ENCODE measurements at places on chromosomes 1 and 21.

- no peak for DNase-seq
Measured at GRCh38 chr1:80472145-80472544, 1328.6 kb upstream of the ADGRL2 start.

DNA sequence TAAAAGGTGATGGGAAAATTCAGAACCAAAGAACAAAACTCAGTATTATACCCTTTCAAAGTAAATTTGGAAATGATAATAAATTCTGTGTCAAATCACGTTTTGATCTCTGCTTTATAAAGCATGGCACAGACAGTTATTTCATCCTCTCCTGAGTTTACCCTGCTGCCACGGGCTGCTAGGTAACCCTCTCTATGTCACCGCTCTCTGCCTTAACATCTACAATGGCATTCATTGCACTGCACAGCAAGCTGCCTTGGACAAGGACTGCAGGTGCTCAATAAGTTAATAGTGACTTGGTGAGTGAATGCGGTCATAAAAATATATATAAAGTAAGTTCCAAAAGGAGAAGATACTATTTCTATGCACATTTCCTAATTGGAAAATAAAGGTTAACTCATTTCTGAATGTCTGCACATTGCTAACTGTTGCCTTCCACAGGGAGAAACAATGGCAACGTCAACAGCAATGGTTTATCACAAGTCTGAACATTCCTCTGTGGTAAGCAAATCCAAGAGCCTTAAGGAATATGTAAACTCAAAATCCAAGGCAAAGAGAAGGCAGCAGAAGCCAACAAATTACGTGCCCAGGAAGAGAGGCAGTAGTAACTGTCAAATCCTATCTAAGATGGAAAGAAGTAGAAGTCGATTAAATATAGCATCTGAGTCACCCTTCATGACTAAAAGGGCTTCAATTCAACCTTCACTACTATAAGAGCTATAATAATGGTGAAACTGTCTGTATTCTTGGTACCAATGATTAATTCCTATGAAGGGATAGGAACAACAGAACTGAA is 19.4 kb downstream of the FYB2 start:
- peak; percentile 73 for DNase-seq

GRCh38 chr1:98327220-98327861 is 334.2 kb upstream of the SNX7 start:
- peak; percentile 87 for DNase-seq

DNA sequence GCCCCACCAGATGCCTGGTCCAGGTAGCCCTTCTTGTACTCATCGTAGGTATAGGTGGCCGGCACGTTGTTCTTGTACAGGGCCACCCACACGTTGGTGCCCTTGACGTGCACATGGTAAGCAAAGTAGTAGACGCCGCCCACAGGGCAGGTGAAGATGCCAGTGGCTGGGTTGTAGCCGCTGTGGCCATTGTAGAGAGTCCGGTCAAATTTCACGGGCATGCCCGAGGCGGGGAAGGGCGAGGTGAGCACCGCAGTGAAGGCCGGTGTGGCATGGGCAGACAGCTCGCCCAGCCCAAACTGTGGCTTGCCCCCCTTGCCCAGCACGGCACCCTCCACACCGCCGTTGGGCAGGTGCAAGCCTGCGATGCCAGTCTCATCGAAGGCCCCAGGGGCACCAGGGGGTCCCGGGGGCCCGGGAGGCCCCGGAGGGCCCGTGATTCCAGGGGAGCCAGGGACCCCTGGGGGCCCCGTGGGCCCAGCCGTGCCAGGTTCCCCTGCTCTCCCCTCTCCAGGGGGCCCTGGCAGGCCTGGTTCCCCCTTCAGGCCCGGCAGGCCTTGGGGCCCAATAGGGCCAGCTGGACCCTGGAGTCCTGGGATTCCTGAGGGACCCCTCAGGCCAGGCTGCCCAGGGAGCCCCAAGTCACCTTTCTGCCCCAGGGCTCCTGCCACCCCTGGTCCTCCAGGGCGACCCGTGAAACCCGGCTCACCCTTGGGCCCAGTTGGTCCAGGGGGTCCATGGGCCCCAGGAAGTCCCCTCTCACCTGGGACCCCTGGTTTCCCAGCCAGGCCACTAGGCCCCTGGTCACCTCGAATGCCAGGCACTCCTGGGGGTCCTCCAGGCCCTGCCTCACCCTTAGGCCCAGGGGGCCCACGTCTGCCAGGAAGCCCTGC is 9.2 kb downstream of the ADPRS start:
- DNase-seq, result no peak

- peak; percentile 52 for DNase-seq
Measured at GRCh38 chr1:156420205-156421061, 51.4 kb downstream of the RHBG start.

- DNase-seq, result no peak
Measured at GRCh38 chr1:154352245-154352580, 26.9 kb downstream of the ATP8B2 start.

DNA sequence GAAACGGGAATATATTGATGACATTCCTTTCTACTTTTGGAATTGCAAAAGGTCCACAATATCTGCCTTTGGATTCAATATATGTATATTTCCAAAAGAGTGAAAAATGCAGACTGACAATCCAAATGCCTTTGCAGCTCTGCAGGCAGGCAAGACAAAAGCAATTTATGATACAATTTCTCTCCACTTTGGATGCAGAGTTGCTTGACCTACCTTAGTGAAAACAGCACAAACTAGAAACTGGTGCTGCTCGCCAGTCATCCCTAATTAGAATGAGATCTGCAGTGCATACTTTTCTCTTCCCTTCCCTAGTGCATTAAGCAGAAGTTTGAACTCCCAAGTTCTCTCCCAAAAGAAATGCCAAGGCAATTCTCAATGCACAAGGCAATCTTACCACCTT is 56.8 kb downstream of the KIAA0319L start:
- no peak for DNase-seq

DNA sequence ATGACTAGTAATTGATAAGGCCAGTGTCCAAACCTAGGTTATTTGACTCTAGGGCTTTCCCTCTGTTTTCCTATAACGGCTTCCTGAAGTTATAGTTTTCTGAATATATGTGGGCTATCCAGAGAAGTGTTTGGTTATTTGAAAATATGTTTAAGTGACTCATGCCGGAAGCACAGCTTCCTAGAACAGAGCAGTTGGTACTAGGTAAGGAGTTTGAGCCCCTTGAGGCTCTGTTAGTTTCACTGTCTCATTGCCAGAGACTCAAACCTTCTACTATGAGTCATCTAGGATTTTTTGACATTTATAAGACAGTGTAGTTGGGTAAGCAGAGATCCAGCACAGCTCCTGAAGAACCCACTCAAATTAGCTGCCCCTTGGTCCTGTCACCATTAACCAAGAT is 27.1 kb upstream of the LEPR start:
- peak; percentile 29 for DNase-seq

GRCh38 chr1:64135462-64136223 is 67.8 kb upstream of the UBE2U start:
- DNase-seq, result no peak

DNA sequence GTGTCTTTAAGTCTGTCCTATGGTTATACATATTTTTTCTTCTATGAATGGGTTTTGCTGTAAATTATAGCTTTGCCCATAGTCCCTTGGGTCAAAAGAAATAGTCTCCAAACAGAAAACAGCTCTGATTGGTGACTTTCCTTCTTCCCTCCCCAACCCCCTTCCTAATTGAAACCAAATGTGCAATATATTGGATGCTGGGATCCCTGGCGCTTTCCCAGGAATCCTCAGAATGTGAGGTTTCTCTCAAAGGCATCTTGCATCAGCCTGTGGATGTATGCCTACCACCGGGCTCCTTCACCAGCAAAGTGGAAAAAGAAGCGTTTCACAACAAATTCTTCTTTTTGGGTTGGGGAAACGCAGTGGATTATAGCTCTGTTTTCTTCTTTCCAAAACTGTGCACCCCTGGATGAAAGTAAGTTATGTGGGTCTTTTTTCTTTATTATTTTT is at the start of gene DDR2:
TSS of gene DDR2 (plus strand) at position 248 of the 450 bp plus-strand sequence. CDS start 86,600 bp downstream, outside the sequence.
- DNase-seq, result peak; percentile 90

DNA sequence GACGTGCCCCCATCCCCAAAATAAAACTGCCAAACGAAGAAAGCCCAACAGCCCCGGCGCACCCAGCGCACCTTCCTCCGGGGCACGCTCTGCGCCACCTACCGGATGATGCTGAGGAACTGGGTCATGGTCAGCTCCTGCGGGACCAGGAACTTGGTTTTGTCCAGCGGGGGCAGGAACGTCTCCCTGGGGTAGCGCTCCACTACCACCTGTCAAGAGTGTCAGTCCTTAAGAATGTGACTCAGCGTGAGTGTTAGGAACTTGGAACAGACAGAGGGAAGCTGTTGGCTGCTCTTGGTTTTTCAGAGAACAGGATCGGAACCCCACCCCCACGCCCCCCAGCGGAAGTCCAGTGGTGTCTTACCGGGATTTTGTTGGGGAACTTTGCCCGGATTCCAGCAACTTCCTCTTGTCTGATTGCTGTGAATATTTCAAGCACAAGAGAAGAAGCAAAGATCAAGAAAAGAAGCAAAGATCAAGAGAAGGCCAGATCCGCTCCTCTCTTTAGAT is 431 bp downstream of the MAP1LC3C start:
- DNase-seq, result peak; percentile 81
